Right renal cortex interstitium (tissue), 3 donors: ENCODE measurements at places on chromosomes 6 and 20. TPM values are rescaled to one million over a fixed set of nuclear protein-coding genes. Genes with fewer than 3 reads are reported as not detected.

DPM1 gene
- 71.7 TPM for polyA plus RNA-seq

CDYL gene
- polyA plus RNA-seq, result 27.4 TPM

EFCAB8 gene
- polyA plus RNA-seq, result 0.06 TPM

FOXC1 gene
- polyA plus RNA-seq, result 84.8 TPM

VSX1 gene
- not detected for polyA plus RNA-seq

TFAP2C gene
- 0.54 TPM for polyA plus RNA-seq

IL17A gene
- polyA plus RNA-seq, result not detected

- no peak for DNase-seq
Observed at GRCh38 chr6:29809249-29809648, 18.4 kb upstream of the HLA-G start.

DNA sequence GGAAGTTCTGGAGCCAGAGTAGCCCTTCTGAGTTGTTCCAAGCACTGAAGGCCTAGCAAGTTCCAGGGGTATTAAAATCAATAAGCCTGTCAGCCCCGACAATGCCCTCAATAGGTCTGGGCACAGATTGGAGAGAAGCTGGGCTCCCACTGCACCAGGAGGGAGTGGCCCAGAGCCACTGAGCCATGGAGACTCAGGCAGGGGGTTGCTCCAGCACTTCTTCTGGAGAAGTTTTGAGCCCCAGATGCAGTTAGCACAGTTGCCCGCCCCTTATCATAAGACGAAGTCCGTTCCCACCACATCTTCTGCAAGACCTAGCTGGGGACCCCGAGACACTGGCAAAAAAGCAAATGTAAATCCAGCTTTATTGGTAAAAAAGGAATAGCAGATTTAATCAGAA, 13.0 kb downstream of the DEFB132 start:
- DNase-seq, result no peak

- no peak for DNase-seq
Observed at GRCh38 chr6:31663126-31663960, 1.5 kb downstream of the GPANK1 start.

- no peak for DNase-seq
Observed at GRCh38 chr6:90183587-90184333, 112.9 kb downstream of the BACH2 start.

GRCh38 chr6:26576929-26577719, 19.6 kb upstream of the ABT1 start:
- DNase-seq, result no peak

GRCh38 chr6:166318649-166319600, 10.7 kb upstream of the PRR18 start:
- no peak for DNase-seq

- DNase-seq, result no peak
Observed at GRCh38 chr6:20417819-20418218, 16.1 kb downstream of the E2F3 start.

- DNase-seq, result no peak
Observed at GRCh38 chr6:169253337-169254238, at the start of gene THBS2. Gene THBS2 (minus strand): TSS chr6:169253846. CDS start chr6:169250784, 3,062 bp downstream.

- DNase-seq, result no peak
Observed at GRCh38 chr6:14880052-14880451, 365.8 kb upstream of the JARID2 start.

- DNase-seq, result no peak
Observed at GRCh38 chr6:144350528-144350880, 65.4 kb downstream of the UTRN start.

- DNase-seq, result no peak
Observed at GRCh38 chr20:63819224-63819921, 11.7 kb downstream of the ZBTB46 start.

- DNase-seq, result peak; percentile 34
Observed at GRCh38 chr6:77650098-77650663, 2.7 kb upstream of the MEI4 start.

DNA sequence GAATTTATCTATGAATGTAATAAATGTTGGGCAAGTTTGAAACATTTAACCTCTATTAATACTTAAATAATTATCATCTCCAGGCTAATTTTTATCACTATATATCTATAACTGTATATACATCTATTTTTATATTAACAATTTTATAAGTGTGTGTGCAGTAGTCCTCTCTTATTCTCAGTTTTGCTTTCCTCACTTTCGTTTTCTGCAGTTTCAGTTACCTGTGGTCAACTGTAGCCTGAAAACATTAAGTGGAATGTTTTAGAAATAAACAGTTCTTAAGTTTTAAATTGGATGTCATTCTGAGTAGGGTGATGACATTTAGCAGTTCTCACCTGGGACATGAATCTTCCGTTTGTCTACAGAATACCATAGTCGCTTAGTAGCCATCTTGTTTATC, 379.4 kb upstream of the MAN1A1 start:
- DNase-seq, result no peak

GRCh38 chr20:62795023-62795761, 1.1 kb upstream of the MRGBP start:
- DNase-seq, result no peak

- DNase-seq, result no peak
Observed at GRCh38 chr6:150546457-150546856, 53.2 kb upstream of the PLEKHG1 start.

DNA sequence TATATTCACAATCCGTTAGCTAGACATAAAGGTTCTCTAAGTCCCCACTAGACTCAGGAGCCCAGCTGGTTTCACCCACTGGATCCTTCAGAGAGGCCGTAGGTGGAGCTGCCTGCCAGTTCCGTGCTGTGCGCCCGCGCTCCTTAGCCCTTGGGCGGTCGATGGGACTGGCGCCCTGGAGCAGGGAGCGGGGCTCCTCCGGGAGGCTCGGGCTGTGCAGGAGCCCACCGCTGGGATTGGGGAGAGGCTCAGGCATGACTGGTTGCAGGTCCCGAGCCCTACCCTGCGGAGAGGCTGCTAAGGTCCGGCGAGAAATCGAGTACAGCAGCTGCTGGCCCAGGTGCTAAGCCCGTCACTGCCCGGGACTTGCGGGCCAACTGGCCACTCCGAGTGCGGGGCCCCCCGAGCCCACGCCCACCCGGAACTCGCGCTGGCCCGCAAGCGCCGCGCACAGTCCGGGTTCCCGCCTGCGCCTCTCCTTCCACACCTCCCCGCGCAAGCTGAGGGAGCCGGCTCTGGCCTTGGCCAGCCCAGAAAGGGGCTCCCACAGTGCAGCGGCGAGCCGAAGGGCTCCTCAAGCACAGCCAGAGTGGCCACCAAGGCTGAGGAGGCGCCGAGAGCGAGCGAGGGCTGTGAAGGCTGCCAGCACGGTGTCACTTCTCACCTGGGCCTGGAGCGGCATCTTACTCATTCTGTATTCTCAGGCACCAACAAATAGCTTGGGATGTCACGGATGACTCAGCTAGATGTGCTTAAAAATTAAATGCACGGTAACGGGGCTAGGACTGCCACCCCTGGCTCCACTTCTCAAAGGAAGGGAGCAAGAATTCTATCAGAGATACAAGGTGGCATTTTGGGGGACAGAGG, 44.1 kb downstream of the IRF4 start:
- DNase-seq, result no peak

- no peak for DNase-seq
Observed at GRCh38 chr6:43773050-43773979, 3.3 kb downstream of the VEGFA start.

- DNase-seq, result no peak
Observed at GRCh38 chr6:164114651-164115050, 700.1 kb downstream of the QKI start.

DNA sequence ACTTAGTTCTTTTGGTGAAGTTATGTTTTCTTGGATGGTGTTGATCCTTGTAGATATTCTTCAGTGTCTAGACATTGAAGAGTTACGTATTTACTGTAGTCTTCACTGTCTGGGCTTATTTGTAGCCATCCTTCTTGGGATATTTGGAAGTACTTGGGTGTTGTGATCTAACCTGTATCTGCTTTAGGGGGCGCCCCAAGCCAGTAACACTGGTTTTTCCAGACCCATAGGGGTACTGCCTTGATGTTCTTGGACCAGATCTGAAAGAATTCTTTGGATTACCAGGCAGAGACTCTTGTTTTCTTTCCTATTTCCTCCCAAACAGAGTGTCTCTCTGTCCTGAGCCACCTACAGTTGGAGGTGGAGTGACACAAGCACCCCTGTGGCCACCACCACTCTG, 309.1 kb upstream of the IMPG1 start:
- DNase-seq, result no peak

DNA sequence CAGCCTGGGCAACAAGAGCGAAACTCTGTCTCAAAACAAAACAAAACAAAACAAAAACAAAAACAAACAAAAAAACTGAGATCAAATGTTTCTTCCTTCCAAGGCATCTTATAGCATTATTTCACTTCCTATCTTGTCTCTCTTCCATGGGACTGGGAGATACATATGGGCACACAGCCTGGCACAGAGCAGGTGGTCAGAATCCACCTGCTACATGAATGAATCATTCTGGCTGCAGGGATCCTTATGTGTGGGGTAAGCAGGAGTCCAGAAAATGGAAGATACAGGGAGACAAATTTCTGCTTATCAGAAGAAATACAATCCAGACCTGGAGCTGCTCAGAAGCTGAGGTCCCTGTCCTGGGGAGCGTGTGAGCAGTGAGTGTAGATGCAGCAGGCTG, 18.2 kb upstream of the CCM2L start:
- no peak for DNase-seq

- no peak for DNase-seq
Observed at GRCh38 chr20:62656197-62656918, 14.1 kb downstream of the SLCO4A1 start.

DNA sequence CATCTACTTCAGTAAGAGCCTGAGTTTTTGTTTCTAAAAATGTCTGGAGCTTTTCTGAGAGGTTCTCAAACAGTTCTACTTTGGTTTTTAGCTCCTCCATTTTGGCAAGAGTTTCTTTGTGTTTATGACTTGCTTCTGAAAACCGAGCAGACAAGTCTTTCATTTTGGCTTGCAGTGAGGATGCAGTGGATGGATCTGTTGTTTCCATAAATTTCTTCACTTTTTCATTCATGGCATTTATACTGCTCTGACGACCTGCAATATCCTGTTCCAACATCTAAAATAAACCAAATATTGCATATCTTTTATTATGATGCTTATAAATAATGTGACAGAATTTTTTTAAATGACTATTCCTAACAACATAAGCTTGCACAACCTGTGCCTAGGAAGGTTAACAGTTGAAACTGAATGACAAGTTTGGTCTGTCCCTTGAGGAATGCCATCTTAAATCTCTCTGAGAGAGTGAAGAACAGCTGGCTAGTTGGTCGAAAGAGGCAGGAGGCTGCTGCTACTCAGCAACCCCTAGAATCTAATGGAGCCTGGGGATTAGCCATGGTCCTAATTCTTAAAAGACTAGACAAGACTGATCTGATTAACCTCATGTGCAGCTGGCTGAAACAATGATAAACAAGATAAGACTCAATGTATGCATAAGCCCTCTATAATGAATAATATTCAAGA, 69.8 kb downstream of the DST start:
- no peak for DNase-seq

DNA sequence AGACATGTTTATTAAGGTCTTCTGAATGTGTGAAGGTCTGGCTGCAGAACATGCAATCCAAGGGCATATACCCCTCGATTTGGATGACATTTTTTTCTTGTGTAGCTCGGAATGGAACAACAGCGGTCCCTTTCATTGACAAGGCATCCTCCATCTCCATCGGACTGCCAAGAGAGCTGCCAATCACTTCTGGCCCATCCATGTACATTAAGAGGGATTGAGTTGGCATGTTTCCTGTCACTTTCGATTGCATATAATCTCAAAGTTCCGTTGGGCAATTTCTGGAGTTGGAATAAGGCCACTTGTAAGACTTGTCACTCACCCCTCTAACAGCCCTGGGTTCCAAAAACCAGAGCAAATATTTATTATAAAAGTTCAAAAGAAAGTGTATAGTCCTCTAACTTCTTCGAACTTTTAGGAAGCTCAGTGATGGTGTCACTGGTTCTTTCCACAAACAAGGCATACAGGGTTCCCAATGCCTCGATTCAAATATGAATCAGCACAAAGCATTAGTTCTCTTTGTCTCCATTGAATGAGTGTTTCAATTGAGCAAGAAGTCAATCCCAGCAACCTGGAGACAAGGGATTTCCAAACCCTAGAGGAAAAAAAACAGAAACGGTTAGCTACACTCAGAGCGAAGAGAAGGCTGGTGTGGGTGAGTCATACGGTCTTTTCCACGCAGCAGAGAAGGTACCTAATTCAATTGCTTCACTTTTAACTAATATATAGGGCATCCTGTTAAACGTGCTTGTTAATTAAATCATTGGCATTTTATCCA, 10.9 kb downstream of the ZNF217 start:
- no peak for DNase-seq

DNA sequence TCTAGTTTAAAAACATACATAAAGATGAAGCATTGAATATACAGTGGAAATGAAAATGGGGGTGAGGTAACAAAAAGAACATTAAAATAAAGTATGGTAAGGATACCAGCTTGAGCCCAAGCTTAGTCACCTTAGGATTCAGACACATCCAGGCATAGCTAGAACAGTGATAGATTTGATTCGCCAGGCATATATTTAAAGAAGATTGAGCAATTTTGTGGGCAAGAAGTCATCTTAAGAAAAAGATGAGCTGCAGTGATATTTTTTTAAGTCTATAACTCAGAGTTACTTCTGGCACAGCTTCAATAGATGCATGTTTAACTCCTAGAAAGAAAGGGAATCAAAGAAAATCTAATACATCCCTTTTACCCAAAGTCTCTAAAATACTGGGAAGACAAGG, 97.9 kb downstream of the BMP5 start:
- no peak for DNase-seq

GRCh38 chr6:381742-382461, 9.7 kb upstream of the IRF4 start:
- no peak for DNase-seq

DNA sequence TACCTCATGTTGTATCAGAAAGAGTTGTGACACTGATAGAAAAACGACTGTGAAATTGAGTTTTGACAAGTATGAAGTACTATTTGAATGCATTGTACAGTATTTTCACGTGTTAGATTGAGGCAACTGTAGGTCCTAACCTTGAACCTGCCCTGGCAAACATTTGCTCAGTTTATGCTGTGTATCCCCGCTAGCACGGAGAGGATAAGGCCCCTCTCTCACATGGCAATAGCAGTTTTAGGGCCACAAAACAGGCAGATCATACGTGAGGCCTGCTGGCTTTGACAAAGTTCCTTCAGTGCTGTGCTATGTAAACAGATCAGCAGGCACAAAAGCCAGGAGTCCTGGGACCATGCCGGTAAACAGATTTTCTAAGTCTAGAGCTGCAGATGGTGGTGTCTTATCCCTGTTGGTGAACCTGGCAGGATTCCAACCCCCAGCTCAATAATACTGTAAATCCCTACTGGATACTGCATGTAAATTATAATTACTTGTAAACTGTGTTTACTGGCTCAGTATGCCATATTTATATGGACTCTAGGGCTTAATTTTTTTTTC, 23.8 kb upstream of the FAM217A start:
- no peak for DNase-seq

DNA sequence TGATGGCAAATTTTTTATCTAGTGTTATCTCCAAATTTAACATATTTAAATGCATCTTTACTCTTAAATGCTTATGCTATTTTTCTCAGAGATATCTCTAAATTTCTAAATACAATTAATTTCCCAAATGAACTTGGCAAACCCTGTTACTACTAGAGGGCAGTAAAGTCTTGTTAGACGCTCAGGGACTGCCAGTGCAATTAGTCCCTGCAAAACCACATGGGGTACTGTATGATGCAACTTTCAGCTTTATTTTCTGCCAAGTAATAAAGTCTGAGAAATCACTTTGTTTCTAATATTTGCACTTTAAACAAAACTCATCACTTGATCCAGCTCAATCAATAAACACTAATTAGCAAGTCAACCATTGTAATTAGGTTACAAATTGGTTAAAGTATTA, 76.0 kb upstream of the ADGRB3 start:
- DNase-seq, result no peak
